ENCODE measurements at places on chromosomes 6 and 20.

DNA sequence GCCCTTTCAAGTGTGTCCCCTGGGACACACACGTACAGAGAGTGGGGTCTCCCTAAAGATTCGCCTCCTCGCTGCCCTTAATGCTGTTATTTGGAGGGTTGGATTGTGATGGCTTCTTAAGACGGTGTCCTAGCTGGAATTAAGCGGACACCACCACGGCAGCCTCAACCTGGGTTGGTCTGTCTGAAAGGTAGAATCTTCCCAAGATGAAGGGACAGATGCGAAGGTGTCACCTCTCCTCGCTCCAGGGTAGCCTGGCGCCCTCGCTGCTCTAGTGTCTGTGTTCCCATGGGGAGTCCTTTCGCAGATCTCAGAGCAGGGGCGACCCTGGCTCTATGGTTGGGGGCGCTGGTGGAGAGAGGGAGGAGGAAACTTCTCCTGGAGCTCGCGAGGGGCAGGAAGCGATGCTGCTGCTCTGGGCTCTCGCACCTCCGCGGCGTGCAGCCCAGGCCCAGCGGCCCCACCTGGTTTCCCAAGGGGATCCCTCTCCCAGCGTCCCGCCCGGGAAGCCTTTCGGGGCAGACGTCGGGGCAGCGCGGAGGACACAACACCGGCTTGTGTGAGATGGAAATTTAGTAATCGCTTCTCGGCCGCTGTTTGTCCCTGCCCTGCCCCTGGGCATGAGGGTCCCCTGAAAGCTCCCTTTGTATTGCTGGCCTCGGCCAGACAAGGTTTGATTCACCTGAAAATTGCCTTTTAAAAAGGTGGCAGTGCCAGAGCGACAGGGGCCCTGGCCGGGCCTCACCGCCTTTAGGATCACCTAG is 1.7 kb downstream of the RSPO3 start:
- no peak overlapping the region for H3K27ac ChIP-seq
- H3K4me1 ChIP-seq: no peaks in the 10 kb centered on the region
- no peaks in the 10 kb centered on the region for H3K36me3 ChIP-seq
- H3K27me3 ChIP-seq: peaks cover 11% of the 10 kb centered on the region
- no peak overlapping the region for H3K4me3 ChIP-seq

- no peak for DNase-seq
- H3K27me3 ChIP-seq: no peaks in the 10 kb centered on the region
- no peak overlapping the region for H3K4me3 ChIP-seq
- H3K27ac ChIP-seq: no peak overlapping the region
- no peaks in the 10 kb centered on the region for H3K36me3 ChIP-seq
- no peaks in the 10 kb centered on the region for H3K4me1 ChIP-seq
Measured at GRCh38 chr6:1103021-1103420, 208.9 kb upstream of the FOXQ1 start.

DNA sequence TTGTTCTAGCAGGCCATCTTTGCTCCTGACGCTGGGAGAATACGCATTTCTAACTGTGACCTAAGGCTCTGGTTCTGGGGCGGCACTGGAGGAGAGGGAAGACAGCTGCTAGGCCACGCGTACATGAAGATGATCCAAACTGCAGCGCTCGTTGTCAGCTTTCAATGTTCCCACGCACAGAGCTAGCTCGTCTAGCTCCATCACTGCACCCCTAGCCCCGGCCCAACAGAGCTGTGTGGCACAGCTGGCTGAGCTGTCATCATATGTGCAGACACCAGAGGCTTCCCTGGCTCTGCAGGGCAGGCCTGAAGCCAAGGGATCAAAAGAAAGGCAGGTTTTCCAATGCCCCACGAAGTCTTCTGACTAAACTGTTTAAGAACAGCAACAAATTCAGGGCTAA is 124.7 kb downstream of the IRF4 start:
- H3K36me3 ChIP-seq: no peaks in the 10 kb centered on the region
- H3K4me1 ChIP-seq: peaks cover 7% of the 10 kb centered on the region
- H3K4me3 ChIP-seq: no peak overlapping the region
- H3K27me3 ChIP-seq: no peaks in the 10 kb centered on the region

GRCh38 chr20:16556301-16556700 is 16.9 kb downstream of the KIF16B start:
- H3K36me3 ChIP-seq: no peaks in the 10 kb centered on the region
- DNase-seq: no peak
- no peak overlapping the region for H3K27ac ChIP-seq
- H3K4me1 ChIP-seq: no peaks in the 10 kb centered on the region

- H3K36me3 ChIP-seq: no peaks in the 10 kb centered on the region
- no peak overlapping the region for H3K4me3 ChIP-seq
- DNase-seq: no peak
- H3K4me1 ChIP-seq: no peaks in the 10 kb centered on the region
- H3K27ac ChIP-seq: no peak overlapping the region
- H3K27me3 ChIP-seq: no peaks in the 10 kb centered on the region
Measured at GRCh38 chr6:68032217-68032616, 602.9 kb upstream of the ADGRB3 start.

- peaks cover 15% of the 10 kb centered on the region for H3K4me1 ChIP-seq
- no peaks in the 10 kb centered on the region for H3K27me3 ChIP-seq
- H3K36me3 ChIP-seq: no peaks in the 10 kb centered on the region
- H3K27ac ChIP-seq: no peak overlapping the region
- no peak for DNase-seq
Measured at GRCh38 chr6:299104-299980, 7.1 kb downstream of the DUSP22 start.

DNA sequence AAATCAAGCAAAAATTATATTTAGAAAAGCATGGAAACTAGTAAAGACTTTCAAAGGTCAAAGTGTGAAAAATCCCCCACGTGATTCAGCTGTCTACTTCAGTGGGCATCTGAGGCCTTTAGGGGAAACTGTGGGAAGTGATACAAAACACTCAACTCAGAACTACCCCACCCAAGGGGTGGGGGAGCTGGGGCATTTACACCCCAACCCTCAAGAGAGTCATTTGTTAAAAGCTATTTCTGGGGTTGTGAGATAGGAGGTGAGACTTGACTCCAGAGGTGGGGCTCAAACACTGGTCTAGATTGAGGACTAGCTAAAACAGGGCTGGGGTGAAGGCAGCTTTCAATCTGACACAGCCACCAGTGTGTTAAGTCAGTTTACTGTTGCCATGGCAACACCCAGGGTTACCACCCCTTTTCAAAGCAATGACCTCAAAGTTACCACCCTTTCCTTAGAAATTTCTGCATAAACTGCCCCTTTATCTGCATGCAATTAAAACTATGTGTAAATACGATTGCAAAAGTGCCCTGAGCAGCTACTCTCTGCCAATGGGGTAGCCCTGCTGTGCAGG is 9.9 kb upstream of the GTSF1L start:
- H3K4me3 ChIP-seq: no peak overlapping the region
- H3K27me3 ChIP-seq: no peaks in the 10 kb centered on the region
- H3K36me3 ChIP-seq: no peaks in the 10 kb centered on the region
- DNase-seq: no peak
- no peak overlapping the region for H3K27ac ChIP-seq

DNA sequence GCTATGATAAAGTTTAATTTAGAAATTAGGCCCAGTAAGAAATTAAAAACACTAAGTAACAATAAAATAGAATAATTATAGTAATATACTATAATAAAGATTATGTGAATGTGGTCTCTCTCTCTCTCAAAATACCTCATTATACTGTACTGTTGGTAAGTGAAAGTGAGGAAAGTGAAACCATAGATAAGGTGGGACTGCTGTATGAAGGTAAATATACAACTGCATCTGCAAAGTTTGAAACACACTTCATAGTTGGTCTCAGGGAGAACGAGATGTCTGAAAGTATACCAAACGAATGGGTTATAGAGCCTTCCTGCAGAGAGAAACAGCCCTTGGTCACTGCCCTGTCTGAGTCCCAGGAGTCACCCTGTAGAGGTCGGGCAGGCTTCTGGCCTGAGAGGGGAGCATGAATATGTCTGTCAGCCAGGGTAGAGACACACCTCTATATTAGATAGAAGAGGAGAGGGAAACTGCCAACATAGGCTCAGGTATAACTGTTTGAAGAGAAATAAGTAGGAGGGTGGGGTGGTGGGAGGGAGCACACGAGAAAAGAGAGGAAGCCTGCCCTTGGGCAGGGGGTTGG is 31.8 kb downstream of the SESN1 start:
- H3K4me3 ChIP-seq: no peak overlapping the region
- H3K27ac ChIP-seq: no peak overlapping the region
- H3K36me3 ChIP-seq: no peaks in the 10 kb centered on the region
- peaks cover 37% of the 10 kb centered on the region for H3K4me1 ChIP-seq
- no peak for DNase-seq

DNA sequence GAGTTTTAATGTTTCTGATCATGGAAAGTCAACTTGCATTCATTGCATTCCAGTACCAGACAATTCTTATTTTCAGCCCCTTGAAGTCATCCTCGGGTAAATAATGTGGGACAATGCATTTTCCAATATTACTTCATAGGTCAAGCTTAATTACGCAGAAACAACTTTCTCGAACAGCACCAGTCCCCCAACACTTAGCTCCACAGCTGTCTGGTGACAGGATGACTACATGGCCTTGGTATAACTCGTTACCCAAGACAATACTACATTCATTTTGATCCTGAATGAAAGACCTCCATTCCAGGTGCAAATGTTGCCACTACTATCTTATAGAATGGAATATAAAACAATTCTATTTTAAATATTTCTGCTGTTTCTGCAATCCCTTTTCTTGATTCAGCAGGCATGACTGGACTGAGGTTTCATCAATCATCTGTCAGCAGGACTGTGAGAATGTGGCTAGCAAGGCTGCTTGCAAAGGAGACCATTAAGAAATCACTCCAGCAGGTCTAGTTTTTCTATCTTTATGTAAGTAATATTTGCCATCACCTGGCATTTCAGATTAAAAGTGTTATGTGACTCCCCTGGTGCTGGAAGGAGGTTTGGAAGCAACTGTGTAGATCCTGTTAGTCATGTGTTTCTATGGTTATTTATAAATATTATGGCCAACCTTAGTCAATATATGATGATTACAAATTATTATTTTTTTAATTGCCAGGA is 147.9 kb downstream of the HAO1 start:
- H3K4me3 ChIP-seq: no peak overlapping the region
- DNase-seq: no peak
- H3K4me1 ChIP-seq: no peaks in the 10 kb centered on the region
- H3K36me3 ChIP-seq: no peaks in the 10 kb centered on the region
- no peak overlapping the region for H3K27ac ChIP-seq

DNA sequence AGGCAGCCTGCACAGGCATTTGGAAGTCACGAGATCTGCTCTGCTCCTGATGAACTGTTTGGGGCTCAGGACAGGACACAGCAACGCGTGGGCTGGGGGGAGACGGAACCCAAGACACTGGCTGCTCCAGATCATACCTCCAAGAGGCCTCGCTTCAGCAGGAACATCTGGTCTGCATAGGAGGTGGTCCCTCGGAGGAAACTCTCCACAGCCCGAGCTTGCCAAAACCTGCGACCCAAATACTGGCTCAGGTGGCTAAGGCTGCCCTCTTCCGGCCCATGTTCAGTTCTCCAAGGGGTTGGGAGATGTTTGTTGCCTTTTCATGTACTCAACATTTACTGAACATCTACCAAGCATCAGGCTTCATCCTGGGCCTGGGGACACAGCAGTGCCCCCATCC is 51.7 kb downstream of the MYH7B start:
- H3K27me3 ChIP-seq: no peaks in the 10 kb centered on the region
- peaks cover 69% of the 10 kb centered on the region for H3K36me3 ChIP-seq
- DNase-seq: no peak
- H3K27ac ChIP-seq: no peak overlapping the region
- no peaks in the 10 kb centered on the region for H3K4me1 ChIP-seq
- no peak overlapping the region for H3K4me3 ChIP-seq

DNA sequence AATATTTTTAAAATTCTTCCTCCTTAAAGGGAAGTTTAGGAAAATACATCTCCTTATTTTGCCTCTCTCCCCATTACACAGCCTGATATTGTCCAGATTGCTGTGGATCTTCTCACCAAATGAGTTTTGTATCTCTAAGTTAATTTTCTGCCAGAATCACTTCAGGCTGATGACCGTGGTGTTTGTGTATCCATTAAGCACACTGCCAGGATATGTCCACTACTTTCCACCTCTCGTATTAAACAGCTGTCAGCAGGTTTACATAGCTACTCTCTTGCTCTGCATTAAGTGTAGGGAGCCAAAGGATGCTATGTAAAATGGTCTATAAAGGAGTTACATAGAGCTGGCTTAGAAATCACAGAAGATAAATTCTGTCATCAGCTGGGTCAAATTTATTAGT is 201.1 kb downstream of the ZFAND3 start:
- H3K27ac ChIP-seq: no peak overlapping the region
- H3K4me3 ChIP-seq: no peak overlapping the region
- no peaks in the 10 kb centered on the region for H3K4me1 ChIP-seq
- no peak for DNase-seq

- H3K4me3 ChIP-seq: peak overlapping the region; percentile 21
- DNase-seq: no peak
- no peaks in the 10 kb centered on the region for H3K27me3 ChIP-seq
Measured at GRCh38 chr20:38872491-38873049, 53.6 kb upstream of the FAM83D start.

DNA sequence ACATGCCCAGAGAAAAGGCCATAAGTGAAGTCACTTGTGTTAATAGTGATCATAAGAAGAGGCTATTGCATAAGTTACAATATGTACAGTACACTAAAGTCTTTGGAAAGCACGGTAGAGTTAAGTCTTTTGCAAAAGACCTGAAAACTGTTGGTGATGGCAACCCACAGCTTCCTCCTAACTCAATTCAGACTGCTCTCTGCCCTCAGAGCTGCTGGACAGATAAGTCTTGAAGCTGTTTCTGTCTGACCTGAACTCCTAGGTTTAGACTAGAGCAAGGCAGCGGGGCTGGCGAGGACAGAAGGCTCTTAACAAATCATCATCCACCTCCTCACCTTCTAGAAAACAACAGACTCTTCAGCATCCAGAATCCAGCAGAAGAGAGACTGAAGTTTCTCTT is 125.4 kb downstream of the CD24 start:
- H3K4me3 ChIP-seq: no peak overlapping the region
- DNase-seq: no peak
- no peaks in the 10 kb centered on the region for H3K36me3 ChIP-seq
- peak overlapping the region; percentile 48 for H3K27ac ChIP-seq
- no peaks in the 10 kb centered on the region for H3K27me3 ChIP-seq

DNA sequence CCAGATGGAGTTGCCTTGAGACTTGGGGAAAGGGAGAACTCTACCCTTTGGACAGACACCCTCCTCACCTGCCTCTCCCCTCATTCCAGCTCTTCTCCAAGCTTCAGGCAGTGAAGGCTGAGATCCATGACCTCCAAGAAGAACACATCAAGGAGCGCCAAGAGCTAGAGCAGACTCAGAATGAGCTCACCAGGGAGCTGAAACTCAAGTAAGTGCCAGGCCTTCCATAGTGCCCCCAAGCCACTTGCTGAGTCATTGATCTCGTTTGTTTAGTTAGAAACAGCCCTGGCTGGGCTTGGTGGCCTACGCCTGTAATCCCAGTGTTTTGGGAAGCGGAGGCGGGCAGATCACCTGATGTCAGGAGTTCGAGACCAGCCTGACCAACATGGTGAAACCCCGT is 39.2 kb downstream of the KIF3B start:
- DNase-seq: no peak
- H3K36me3 ChIP-seq: peaks cover 19% of the 10 kb centered on the region
- no peak overlapping the region for H3K27ac ChIP-seq
- H3K4me1 ChIP-seq: no peaks in the 10 kb centered on the region

GRCh38 chr6:122696853-122697252 is 82.7 kb upstream of the FABP7 start:
- H3K4me1 ChIP-seq: no peaks in the 10 kb centered on the region
- no peaks in the 10 kb centered on the region for H3K36me3 ChIP-seq
- H3K27ac ChIP-seq: no peak overlapping the region
- H3K27me3 ChIP-seq: no peaks in the 10 kb centered on the region
- no peak overlapping the region for H3K4me3 ChIP-seq
- DNase-seq: no peak

GRCh38 chr6:6751619-6752023 is 163.1 kb downstream of the LY86 start:
- H3K27me3 ChIP-seq: no peaks in the 10 kb centered on the region
- H3K27ac ChIP-seq: no peak overlapping the region
- DNase-seq: no peak
- H3K36me3 ChIP-seq: no peaks in the 10 kb centered on the region
